ENCODE measurements at places on chromosomes 2 and 18. TPM values are rescaled to one million over a fixed set of nuclear protein-coding genes. Genes with fewer than 3 reads are reported as not detected.

DNA sequence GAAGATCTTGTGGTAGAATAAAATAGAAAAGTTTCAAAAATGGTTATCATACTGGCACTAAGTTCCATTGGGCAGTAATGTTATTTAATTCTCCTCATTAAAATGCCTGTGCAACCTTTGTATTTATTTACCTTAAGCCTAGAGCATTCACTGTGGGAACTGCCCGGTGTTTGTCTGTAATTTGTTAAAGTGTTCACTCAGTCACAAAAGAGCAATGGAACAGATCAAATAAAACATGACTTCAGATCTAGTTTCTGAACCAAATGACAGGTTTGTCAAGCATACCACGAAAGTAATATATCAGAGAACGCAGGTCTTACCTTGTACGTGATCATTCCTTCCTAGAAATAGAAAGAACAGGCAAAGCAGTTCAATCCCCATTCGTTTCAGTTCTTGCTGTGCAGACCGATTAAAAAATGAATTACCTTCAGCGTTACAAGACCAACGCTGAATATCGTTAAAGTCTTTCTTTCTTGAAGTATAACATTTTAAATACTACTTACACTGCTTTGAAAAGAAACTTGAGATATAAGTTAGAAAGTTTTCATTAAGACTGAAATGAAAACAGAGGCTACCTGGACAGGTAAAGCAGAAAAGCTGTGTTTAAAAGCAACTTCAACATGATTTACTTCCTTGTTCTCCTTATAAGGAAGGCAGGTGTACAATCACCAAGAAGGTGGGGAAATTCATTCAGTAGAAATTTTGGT lies at the start of gene ITGB6:
Gene ITGB6 (minus strand): TSS at position 590 of the 707 bp plus-strand sequence. CDS start 209 bp downstream, at position 381.
- DNase-seq: no peak

- no peak for DNase-seq
Measured at GRCh38 chr2:152657043-152657442, 60.2 kb downstream of the PRPF40A start.

DNA sequence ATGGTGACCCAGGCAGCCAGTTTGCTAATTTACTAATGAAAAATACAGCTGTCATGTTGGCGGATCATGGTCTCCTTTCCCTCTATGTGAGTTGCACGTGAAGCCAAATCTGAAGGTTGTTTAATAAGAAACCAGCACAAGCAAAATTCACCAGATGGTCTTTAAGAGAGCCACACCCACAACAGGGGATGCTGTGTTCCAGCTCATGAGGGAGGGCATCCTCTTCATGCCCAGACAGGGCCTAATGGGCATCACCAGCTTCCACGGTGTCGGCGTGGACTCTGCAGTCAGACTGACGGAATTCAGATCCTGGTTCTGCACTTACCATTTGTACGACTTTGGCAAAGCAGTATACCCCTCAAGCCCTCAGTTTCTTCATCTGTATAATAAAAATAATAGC lies 39.9 kb downstream of the TMEM247 start:
- DNase-seq: no peak

DNA sequence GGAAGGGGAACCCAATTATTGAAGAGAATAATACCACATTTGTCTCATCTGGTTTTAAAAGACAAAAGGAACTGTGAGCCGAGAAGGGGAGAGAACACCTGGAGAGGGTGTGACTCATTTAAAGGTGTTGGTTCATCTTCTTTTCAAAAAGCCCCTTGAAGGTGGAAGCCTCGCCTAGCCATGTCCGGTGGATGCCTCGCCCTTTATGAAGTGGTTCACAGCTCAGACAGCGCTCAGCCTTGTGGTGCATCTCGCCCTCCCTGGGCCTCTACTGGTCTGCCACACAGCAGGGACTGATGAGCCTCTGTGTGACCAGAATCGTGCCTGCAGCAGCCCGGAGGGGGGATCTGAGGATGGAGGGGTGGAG lies 290.0 kb upstream of the CXCR4 start:
- no peak for DNase-seq

GRCh38 chr2:217283460-217283859 lies 423.6 kb upstream of the TNP1 start:
- DNase-seq: no peak

GRCh38 chr2:8402222-8402621 lies 279.6 kb upstream of the ID2 start:
- DNase-seq: no peak

- DNase-seq: peak; percentile 79
Measured at GRCh38 chr2:184598316-184599053, at the start of gene ZNF804A. ZNF804A (plus strand) TSS chr2:184598529; CDS start chr2:184598960, 431 bp downstream.

EVX2 gene
- not detected for total RNA-seq

GRCh38 chr2:227576110-227576509 lies 22.6 kb upstream of the SCYGR2 start:
- DNase-seq: no peak

DNA sequence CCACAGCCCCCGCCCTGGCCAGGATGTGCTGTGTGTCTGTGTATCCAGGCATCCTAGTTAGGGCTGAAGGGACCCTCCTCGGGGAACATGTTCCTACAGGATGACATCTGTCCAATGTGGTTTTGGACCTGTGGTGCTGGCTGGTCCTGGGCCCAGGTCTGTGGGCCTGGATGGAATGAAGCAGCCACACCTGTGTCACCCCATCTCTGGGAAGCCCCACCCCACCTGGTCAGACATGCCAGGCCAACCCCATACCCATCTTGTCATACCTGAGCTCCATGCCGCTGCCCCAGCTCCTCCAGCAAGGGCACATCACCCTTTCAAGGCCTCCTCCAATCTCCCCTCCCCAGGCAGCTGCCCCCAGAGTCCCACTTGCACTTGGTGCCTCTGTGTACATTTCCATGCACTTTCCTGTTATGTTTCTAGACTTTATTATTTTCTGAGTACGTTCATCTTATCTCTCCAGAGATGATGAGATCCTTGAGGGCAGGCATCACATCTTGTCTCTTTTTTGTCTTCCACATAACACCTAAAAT lies 24.1 kb upstream of the PLB1 start:
- DNase-seq: no peak

- no peak for DNase-seq
Measured at GRCh38 chr2:13308989-13309388, 592.3 kb downstream of the TRIB2 start.

DNA sequence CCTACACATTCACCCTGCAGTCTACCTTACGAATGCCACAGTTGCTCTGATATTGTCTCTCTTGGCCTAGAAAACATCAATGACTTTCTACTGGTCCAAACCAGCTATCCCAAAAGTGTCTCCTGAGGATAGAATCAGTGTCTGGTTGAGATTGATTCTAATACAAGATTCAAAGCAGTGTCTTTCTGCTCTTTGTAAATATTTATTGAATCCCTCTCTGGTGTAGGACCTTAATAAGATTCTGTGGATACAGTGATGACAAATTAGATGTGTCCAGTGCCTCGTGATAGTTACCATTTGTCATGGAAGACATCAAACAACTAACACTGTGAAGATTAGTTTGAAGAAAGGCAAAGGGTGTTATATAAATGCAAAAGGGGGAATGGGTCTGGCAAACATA lies 380.7 kb upstream of the TRIB2 start:
- no peak for DNase-seq

DNA sequence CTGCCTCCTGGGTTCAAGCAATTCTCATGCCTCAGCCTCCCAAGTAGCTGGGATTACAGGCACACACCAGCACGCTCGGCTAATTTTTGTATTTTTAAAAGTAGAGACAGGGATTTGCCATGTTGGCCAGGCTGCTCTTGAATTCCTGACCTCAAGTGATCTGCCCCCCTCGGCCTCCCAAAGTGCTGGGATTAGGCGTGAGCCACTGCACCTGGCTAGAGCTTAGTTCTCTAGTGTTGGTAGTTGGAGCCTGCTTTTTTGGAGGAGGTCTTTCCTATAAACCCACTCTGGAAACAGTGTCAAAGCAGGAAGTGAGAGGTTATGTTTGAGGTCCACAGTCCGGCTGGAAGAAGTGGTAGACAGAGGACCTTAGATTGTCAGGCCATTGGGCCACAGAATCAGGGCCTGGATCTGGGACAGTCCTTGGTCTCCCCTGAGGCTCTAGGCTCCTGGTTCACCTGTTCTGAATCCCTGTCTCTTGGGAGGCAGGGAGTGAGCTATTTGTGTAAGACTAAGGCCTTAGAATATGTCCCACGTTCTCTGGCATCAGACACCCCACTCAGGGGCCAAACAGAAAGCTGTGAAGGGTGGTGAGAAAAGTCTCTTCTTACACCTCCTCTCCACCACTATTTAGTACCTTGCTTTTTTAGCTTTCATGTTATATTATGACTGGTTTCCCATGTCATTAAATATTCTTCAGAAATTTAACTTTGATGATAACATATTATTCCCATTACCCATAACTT lies 34.5 kb downstream of the PCBP1 start:
- DNase-seq: no peak

GBX2 gene
- not detected for total RNA-seq

GRCh38 chr2:66273933-66274490 lies 160.9 kb upstream of the MEIS1 start:
- no peak for DNase-seq

IL37 gene
- not detected for total RNA-seq

DNA sequence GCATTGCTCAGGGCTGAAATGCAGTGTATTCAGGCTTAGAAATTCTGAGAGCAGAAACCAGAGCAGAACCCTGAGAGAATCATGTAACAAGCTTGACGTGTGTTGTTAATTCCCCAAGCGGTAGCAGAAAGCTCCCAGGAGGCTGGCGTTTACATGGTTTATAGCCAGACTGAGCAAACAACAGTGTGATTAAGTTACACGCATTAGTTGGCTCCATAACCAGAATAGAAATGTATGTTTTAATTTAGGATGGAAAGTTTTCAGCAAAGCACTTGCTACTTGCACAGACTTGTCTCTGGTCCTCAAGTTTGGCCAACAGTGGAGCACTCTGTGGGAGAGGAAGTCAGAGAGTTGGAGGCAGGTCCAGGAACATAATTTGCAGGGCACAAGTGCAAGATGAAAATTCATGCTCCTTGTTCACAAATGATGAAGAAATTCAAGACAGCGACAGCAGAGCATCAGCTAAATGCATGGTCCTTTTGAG lies 69.3 kb downstream of the MAPK4 start:
- DNase-seq: no peak

DNA sequence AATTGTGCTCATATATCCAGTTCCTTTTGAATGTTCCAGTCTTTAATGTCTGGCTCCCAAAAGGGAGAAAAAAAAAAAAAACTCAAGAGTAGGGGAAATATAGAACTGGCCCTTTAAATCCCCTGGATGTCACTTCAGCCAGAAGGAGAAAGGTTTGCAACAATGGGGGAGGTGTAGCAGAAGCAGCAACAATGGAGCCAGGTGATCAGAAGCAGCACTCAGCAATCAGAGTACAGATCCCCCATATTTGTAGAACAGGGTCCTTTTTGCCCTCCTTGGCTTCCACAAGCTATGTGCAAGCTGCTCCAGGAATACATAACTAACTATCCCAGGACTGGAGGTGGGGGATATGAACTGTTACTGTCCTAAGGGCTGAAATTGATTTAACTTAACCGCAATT lies 25.8 kb upstream of the ZNF397 start:
- DNase-seq: no peak

DNA sequence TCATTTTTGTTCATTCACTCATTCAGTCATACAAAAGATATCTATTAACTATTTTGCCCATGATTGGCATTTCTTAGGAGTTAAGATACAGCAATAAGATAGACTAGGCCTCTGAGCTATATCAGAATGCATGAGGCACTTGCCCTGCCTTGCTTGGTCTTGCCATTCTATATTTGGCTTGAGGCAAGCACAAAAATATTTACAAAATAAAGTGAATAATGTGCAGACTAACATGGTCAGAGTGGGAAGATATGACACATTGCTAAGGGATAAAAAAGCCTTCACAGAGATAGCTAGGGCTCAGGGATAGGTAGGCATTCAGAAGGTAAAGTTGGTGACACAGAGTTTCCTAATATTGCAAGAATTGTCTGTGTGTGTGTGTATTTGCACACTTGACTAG lies 75.0 kb upstream of the MMADHC start:
- no peak for DNase-seq

DNA sequence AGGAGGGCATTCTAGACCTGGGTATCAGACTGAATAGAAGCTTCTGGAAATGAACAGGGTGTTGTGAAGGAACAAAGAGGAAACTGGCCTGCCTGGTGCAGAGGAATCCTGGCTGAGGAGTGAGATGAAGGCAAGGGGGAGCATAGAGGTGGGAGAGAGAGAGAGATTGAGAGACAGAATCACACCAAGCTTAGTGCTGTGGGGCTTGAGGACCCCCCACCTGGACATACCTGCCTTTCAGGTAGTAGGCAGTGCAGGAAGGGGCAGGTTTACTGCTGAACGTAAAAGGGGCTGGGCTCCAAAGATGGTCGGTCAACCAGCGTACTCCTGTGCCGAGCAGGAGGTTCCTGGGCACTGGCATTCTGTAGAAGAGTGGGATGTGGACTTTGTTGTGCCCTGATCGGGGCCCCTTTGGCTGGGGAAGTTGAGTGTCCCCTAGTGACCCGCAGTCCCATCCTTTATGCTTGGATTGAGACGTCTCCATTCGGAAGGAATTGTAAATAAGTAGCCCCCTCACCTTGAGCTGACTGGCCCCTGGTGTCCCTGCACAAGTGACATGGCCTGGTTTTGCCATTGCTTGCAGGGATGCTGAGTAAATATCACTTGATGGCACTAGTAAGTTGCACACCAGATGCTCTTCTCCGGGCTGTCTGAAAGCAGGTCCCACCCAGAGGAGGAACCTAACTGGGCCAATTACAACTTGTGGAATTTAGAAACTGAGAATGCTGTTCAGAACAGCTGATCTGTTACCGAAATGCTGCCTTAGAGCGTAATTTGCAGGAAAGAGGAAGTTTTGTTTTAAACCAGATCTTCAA lies 1.4 kb downstream of the UBE2F start:
- peak; percentile 48 for DNase-seq

- no peak for DNase-seq
Measured at GRCh38 chr2:117985092-117985491, 28.8 kb downstream of the CCDC93 start.

GATA6 gene
- total RNA-seq: 28.7 TPM

ALPI gene
- total RNA-seq: not detected

- DNase-seq: no peak
Measured at GRCh38 chr2:191218292-191218898, 26.8 kb upstream of the MYO1B start.

DNA sequence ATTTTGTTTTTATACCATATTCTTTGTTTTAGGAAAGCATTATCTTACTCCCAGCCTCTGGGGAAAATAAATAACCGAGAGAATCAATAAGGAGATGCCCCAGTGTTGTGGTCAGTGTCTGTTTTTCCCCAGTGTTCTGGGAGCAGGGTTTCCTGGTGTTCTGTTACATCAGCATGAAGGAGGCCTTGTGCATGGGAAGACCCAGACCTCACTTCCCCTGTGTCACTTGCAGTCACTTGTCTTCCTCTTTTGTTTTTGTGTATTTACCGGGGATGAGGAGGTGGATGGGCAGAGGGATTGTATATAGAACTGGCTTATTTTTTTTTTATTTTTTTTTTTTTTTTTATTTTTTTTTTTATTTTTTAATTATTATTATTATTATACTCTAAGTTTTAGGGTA lies 45.0 kb upstream of the MGAT5 start:
- DNase-seq: peak; percentile 51

DNA sequence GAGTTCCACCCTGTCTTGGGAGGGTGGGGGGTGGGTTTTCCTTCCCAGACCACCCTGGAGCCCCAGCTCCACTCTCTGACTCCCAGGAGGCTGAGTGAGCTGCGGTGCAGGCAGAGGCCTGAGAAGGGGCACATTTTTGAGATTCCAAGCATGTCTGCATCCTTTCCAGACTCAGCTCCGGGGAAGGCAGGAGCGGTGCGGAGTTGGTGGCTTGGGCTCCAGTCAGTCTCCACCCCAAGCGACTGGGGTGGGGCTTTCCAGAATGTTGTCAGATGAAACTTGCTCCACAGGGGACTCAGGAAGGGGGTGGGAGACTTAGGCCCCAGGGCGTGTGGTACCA lies 44.2 kb upstream of the HS6ST1 start:
- DNase-seq: peak; percentile 81

GRCh38 chr18:59570796-59571195 lies 126.4 kb downstream of the CCBE1 start:
- no peak for DNase-seq
